ENCODE measurements at places on chromosomes 7 and 10.

- no peak for DNase-seq
Measured at GRCh38 chr7:26991796-26992195, 104.0 kb downstream of the HOXA1 start.

GRCh38 chr10:116775488-116776400 is 33.4 kb upstream of the HSPA12A start:
- no peak for DNase-seq

GRCh38 chr7:45451342-45452035 is 122.7 kb upstream of the ADCY1 start:
- DNase-seq = no peak

- DNase-seq = peak; percentile 70
Measured at GRCh38 chr10:3828404-3829155, 43.6 kb upstream of the KLF6 start.

DNA sequence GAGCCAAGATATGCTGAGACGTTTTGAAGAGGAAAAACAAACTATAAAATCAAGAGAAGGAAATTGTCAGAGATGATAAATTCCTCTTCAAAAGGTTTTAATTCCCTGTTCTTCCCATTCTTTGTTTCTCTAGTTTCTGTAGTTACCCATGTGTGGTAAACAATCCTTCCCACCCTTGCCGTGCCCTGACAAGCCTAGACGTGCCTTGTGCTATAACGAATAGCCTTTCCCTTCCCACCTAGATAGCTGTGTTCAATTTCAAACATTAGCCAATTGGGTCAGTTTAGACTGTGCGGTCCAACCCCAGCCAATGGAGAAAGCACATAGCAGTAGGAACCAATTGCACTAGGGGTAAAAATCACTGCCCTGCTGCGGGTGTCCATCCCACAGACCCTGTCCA is 138.1 kb downstream of the RALA start:
- no peak for DNase-seq

- DNase-seq = no peak
Measured at GRCh38 chr10:80630324-80630723, 92.6 kb downstream of the SH2D4B start.

DNA sequence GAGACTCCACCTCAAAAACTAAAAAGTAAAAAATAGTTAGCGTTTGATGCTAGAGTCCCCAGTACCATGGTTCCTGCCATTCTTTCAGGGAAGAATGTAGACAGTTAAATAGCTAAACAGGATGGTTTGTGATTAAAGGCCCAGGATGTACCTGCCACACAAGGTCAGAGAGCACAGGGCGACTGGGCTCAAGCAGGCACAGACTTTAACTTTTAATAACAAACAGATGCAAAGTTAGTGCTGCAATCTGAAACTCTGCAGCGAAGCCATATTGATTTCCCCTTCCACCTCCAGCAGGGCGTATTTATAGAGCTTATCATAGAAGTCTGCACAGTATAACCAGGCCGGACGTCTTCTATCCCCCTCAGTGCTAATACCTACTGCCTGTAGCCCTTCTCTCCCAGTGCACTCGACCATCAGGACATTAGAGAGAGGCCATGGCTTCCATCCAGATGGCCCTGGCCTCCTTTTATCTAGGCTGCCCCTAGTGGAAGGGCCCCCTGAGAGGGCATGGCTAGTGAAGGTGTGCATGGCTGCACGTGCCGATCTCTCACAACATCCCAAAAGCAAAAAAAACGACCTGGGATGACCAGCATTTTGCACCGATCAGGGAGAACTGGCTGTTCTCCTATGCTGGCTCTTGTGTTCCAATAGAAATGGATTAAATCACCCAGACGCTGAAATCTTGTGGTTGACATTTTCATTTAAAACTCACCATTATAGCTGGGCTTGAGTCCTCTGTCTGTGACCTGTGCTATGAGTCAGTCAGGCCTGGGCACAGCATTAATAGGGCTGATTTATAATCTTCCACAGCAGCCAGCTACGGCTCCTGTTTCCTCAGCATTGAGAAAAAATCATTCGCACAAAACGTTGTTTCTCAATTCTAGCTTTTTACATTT is 7.6 kb upstream of the BAG3 start:
- DNase-seq = peak; percentile 52

GRCh38 chr10:52644373-52645186 is 128.0 kb downstream of the MBL2 start:
- DNase-seq = peak; percentile 55

DNA sequence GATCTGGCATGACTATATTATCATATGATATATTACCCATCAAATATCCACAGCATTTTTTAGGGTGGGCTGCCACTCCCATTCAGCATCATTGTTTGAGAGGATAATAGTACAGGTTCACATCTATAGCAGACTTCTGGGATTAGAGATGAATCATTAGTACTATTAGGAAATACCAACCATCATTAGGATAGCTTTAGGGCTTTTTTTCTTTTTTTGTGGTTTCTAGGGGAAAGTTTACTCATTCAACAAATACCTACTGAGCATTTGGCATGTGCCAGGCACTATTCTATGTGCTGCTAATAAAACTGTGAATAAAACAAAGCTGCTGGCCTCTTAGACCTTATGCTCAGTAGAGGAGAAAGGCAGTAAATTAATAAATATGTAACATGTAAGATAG is 40.6 kb downstream of the NHLRC2 start:
- peak; percentile 55 for DNase-seq

DNA sequence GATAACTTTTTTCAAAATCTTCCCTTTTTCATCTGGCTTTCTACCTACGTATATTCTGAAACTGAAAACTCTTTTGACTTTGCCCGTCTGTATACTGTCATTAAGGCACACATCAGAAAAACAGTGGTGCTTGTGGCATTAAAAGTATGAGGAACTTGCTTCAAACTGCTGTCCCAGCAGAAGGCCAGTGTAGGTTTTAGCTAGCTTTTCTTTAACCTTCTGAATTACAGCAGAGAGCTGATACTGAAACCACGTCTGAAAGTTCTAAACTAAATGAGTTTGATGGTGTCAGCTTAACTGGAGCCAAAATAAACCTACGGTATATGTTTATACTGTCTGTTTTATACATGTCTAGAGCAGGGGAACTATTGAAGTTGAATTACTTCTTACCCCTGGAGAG is 283.4 kb downstream of the TFEC start:
- DNase-seq = no peak

GRCh38 chr7:17266565-17266964 is 31.9 kb upstream of the AHR start:
- DNase-seq = no peak

GRCh38 chr10:51109801-51110533 is 35.7 kb downstream of the PRKG1 start:
- peak; percentile 86 for DNase-seq

GRCh38 chr7:4158441-4159153 is 523.5 kb upstream of the FOXK1 start:
- DNase-seq = no peak

DNA sequence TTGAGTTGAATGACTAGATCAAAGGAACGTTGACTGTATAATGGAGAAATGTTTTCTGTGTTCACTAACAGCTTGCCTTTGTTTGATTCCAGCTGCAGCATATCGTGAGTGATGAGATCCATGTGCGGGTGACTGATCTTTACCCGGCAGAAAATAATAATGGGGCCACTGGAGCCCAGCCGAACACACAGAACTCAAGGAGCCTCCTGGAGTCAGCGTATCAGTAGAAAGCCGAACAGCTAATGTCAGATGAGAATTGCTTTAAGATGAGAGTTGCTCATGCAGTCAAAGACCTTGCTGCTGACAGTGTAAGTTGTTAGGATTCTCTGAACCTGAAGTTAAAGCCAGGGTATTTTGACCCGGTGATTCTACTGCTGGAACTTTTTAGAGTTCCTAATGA is 34.3 kb upstream of the MTPAP start:
- peak; percentile 17 for DNase-seq

- DNase-seq = peak; percentile 60
Measured at GRCh38 chr10:74067373-74068352, 69.7 kb downstream of the VCL start.

DNA sequence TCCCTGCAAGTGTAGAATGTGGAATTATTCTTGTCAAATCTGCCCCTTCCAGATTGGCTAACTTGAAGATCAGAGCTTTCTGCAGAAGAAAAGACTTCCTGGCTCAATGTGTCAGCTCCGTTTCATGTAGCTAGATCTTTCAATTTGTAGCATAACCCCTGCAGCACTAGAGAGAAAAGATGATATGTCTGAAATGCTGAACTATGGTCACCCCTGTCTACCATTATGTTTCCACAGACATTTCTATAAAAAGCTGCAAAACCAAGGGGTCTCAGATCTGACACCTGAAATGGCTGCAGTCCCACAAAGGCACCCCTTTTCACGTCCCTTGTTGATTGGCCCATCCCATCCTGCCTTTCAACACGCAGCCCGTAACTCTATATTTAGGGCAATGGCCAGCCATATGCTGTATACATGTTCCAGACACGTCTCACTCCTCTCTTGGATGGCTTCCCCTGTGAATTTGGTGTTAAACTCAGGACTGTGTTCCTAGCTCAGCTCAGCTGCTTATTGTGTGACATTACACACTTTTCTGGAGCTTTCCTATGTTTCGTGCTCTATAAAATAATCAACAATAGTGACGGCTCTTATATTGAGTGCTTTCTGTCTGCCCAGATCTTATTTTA is 648.6 kb upstream of the CELF2 start:
- no peak for DNase-seq

- DNase-seq = no peak
Measured at GRCh38 chr10:86105181-86105580, 261.4 kb downstream of the GRID1 start.
